ENCODE measurements at places on chromosomes 16 and 17. TPM values are rescaled to one million over a fixed set of nuclear protein-coding genes. Genes with fewer than 3 reads are reported as not detected.

DNA sequence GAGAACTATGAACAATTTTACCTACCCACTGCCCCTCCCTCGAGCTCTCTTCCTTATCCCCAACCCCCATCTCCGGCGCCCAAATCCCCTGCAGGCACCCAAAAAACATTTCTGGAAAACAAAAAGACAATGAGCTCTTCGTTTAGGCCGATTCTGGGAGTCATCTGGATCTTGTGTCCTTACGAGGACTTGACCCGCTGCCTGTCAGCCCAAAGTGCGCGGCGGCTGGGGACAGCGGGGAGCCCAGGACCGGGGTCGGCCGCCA is 524 bp downstream of the STRADA start:
- no peak for DNase-seq

HOXB6 gene
- total RNA-seq, result 5.1 TPM

DNA sequence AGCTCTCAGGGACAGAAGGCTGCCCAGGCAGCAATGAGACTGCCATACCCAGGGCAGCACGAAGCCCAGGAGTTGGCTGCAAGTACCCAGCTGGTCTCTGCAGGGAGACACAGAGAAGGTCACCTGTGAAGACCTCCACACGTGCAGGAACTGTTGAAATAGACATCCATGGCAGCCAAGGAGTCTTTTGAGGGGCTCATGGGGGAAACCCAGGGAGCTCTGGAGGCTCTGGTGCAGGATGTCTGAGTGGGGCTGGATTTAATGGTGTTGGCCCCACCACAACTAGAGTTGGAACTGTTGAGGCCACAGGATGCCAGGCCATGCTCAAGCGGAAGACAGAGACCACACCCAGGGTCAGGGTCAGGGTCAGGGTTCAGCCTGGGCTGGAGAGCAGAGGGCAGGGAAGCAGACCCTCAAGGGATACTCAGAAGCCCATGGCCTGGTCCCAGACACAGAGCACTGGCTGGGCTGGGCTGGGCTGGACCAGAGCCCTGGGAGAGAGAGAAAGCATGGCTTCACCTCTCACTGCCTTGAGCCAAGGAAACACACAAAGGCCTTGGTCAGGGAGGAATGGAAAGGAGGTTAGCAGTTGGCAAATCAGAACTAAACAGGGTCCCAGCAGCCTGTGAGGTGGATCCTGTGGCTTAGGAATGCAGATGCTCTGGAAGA is 21.4 kb downstream of the PITPNM3 start:
- DNase-seq, result peak; percentile 52

TBC1D3H gene
- total RNA-seq, result not detected

All from ascending aorta (tissue), 2 donors.